Activated T-cell treated with anti-CD3 and anti-CD28 coated beads for 24 hours (primary cell): ENCODE measurements at places on chromosomes 6 and 20.

- no peak for DNase-seq
Observed at GRCh38 chr6:145367149-145367548, 368.2 kb downstream of the EPM2A start.

GRCh38 chr6:110517034-110517433, 40.6 kb upstream of the SLC22A16 start:
- DNase-seq = no peak

GRCh38 chr6:82144007-82144851, 103.3 kb downstream of the IBTK start:
- DNase-seq = no peak

- no peak for DNase-seq
Observed at GRCh38 chr6:13778028-13778427, 36.3 kb downstream of the MCUR1 start.

GRCh38 chr20:22834651-22835256, 200.4 kb upstream of the SSTR4 start:
- no peak for DNase-seq

DNA sequence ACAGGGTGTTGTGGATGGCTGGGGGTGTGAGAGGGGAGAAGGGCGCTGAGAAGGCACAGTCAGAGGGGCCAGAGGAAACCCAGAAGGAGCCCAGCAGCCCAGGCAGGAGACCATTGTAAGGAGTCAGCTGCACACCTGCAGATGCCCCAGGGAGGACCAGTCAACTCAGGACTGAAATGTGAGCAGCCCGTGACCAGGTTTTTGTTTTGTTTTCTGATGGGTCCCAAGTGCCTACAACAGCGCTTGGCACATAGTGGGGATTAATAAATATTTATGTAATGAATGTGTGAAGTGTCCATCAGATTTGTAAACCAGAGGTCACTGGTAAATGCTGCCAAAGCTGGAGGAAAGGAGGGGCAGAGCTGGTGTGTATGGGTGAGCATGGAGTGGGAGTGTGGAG, 30.2 kb downstream of the TRAM2 start:
- no peak for DNase-seq

GRCh38 chr20:3820048-3820900, at the start of gene AP5S1:
Gene AP5S1 (plus strand): TSS chr20:3820547. CDS start chr20:3822118, 1,571 bp downstream.
- DNase-seq = peak; percentile 86

DNA sequence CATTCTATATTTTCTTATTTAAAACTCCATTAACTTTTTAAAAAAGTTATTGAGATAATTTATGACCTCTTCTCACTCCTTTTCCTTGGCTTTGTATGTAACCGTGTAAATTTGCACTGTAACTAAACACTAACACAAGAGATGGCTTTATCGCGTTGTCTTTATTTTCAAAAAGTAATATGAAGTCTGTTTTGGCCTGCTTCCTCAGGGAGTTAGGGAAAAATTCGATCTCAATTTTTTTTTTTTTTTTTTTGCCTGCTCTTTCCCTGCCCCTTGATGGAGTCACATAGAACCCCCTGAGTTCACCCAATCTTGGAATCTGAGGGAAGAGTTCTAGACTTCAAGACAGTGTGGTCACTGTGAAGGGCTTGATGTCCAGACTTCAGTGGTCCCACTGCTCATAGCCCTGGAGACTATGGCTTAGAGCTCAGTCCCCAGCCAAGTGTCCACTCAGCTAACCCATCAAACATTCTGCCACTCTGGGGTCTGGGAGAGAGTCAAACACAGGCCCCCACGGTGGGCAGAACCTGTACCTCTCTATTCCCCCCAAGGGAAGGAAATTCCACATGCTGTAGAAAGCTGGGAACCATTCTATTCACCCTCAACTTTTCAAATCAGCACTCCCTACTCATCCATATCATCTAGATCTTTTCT, 15.7 kb upstream of the TBC1D22B start:
- no peak for DNase-seq

GRCh38 chr20:48612335-48612734, 215.5 kb downstream of the PREX1 start:
- no peak for DNase-seq

- DNase-seq = no peak
Observed at GRCh38 chr20:25061821-25062530, 4.0 kb upstream of the ACSS1 start.

DNA sequence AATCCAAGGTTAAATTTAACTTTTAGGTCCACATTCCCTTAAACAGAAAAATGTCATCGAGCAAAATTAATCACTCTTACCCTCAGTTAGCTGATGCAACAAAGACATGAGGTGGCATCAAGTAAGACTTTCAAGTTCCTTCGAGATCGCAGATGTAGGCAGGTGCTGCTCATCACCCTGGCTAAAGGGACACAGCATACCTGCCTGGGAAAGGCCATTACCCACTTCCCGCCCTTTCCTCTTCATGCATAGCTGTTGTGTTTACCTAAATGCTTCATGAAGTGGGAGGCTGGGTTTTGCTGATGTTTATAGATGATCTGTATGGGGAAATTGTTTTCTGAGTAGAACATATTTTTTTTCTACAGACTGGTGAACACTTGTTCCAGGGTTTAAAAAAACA, 67.7 kb downstream of the GFRA4 start:
- no peak for DNase-seq

DNA sequence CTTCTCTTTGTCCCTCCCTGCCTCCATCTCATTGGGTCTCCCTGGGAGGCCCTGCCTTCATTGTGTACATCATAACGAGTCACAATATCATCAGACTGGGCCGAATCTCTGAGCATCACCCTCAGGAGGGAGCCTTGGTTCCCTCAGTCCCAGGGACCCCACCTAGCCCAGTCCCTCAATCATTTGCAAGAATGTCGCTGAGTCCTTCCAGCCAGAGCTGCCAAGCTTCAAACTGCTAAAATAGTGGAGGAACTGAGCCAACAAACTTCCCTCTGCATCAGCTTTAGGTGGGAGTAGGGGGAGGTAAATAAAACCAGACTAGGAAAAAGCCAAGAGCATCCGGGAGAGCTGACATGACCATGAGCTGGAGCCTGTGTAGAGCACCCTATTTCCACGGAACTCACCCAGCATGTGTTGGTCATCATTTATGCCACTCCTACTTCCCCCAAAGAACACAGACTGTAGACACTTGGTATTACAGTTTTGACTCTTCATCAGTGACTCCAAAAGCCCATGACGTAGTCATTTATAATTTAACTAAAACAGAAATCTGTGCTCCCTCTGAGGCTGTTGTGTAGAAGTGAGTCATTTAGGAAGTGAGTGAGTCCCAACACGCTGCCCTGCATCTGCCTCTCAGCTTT, 28.8 kb upstream of the IL17A start:
- peak; percentile 36 for DNase-seq

- no peak for DNase-seq
Observed at GRCh38 chr6:134493789-134494188, 175.9 kb upstream of the SGK1 start.

DNA sequence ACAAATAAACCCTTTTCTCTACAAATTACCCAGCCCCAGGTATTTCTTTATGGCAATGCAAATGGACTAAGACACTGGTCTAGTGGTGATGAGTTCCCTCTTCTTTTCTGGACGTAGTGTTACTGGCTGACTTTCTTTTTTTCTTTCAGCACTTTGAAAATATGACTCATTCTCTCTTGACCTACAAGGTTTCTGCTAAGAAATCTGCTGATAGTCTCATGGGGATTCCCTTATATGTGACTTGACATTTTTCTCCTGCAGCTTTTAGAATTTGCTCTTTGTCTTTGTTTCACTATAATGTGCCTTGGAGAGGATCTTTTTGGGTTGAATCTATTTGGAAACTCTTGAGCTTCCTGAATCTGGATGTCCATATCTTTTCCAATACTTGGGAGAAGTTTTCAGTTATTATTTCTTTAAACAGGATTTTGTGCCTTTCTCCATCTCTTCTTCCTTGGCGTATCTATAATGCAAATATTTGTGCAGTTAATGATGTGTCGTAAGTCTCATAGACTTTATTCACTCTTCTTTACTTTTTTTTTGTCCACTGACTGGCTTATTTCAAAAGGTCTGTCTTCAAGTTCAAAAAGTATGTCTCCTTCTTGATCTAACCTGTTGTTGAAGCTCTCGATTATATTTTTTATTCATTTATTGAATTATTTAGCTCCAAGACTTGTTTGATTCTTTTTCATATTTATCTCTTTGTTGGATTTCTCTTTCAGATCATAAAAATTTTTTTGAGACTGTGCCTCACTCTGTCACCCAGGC, 42.2 kb upstream of the TPD52L1 start:
- DNase-seq = no peak

DNA sequence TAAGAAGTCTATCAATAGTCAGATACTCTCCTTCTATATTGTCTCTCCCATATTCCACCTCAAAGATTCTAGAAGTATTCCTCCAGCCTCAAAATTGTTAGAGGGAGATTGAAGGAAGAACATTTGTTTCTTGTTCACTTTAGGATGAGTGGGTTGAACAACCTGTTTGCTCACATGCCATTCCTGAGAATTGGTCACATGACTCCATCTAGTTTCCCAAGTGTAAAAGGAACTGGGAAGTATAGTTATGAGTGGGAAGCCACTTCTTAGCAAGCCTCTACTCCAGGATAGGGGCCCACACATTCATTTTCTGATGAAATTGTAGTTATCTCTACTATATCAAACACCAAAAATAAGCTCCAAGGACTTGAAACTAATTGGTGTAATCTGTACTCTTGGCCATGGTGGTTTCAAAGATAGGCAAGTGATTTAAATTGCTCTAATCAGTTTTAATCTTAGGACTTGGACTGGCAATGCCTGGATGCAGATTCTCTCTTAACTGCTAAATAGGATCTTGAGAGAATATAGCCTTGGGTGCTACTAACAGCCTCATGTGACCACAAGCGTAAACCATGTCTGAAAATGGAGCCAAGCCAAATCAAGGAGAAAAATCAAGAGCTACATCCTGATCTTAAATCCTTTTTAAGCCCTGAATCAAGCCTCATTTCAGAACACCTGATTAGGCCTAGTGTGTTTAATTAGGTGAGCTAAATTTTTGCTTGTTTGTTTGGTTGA, 758.7 kb upstream of the MAN1A1 start:
- DNase-seq = no peak

DNA sequence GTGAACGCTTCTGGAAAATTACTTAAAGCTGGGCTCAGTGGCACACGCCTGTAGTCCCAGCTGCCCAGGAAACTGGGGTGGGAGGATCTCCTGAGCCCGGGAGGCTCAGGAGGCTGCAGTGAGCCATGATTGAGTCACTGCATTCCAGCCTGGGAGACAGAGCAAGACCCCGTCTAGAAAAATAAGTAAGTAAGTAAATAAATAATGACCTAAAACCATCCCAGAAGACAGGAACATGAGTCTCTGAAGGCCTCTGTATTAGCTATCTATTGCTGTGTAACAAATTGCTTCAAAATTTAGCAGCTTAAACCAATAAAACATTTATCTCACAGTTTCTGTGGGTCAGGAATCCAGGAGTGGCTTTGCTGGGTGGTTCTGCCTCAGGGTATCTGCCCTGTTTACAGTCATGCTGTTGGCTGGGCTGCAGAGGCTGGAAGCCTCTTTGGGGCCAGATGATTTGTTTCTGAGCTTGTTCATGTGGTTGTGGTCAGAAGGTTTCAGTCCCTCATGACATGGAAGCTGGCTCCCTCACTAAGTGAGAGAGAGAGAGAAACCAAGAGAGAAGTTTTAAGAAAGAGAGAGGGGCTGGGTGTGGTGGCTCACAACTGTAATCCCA, 48.4 kb upstream of the NCOA3 start:
- peak; percentile 26 for DNase-seq

DNA sequence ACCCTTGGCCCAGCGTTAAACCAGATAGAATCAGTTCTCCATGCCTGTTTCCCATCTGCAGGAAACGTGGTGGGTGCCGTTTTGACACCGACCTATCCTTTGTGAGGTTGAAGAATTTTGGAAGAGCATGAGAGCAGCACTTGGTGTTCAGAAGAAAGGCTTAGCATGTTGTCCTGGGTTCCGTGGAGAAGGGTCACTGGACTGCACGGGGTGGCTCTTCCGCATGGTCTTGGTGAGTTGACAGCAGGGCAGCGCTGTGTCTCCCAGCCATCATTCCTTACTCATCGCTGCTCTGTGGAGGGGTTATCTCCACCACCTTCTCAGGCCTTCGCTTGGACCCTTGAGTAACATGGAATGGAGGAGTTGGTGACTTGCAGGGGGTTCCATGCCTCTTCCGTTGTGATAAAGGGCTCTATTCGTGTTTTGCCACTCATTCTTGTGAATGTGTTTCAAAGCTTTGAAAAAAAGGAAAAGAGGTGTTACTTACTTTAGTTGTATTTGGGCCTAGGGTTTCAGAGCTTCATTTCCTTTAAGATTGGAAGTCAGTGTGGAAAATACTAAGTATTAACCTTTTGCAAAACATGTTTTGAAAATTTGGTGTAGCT, 8.2 kb downstream of the HIVEP1 start:
- DNase-seq = no peak

- no peak for DNase-seq
Observed at GRCh38 chr20:38875175-38875993, 50.8 kb upstream of the FAM83D start.

DNA sequence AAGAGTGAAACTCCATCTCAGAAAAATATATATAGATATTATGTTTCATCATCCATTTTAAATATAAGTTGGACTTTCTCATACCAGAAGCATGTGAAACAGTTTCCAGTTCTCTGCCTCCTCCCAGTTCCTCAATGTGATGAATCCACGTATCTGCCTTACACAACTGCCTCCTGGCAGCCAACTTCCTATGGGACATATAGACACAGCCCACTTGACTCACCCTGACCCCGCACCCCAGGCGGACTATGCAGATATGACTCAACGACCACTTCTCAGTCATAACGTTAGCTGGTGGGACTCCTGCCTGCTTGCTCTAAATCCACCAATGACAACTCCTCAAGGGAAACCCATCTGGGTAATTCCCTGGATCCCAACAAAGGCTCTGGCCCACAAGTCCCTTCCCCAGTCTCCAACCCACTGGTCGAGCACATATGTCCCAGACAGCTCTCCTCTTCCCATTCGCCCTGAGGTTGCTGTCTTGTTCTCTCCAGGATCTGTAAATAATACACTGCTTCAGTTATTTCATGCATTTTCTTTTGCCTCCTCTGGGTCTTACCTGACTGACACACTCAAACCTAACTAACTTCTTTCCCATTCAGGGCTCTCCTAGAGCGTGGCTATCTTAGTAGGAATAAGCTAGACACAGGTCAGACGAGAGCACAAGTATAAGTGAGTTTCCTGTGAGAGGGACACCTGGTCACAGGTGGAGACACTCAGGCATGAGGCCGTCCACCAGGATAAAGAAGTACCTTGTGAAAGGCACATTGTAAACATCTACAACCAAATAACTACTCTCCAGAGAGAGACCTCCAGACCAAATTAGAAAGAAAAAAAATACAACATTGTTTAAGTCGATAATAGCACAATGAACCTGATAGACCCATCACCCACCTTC, 548.5 kb downstream of the CD83 start:
- DNase-seq = peak; percentile 23

GRCh38 chr6:90421666-90422065, 125.0 kb upstream of the BACH2 start:
- DNase-seq = no peak
